Smooth muscle cell of the umbilical artery (primary cell): ENCODE measurements at places on chromosomes 7 and 10. TPM values are rescaled to one million over a fixed set of nuclear protein-coding genes. Genes with fewer than 3 reads are reported as not detected.

TMEM196 gene
- not detected in 2 replicates for total RNA-seq

A1CF gene
- not detected in 2 replicates for total RNA-seq

GIMAP8 gene
- under 0.01 TPM in 1 of 2 replicates, not detected in the other for total RNA-seq

STRIP2 gene
- total RNA-seq: 3.3 and 9.8 TPM in 2 replicates

TSPAN12 gene
- 0.30 and 0.78 TPM in 2 replicates for total RNA-seq

LIPJ gene
- total RNA-seq: not detected in 2 replicates
